ENCODE measurements at places on chromosomes 16 and 17. TPM values are rescaled to one million over a fixed set of nuclear protein-coding genes. Genes with fewer than 3 reads are reported as not detected.

DNA sequence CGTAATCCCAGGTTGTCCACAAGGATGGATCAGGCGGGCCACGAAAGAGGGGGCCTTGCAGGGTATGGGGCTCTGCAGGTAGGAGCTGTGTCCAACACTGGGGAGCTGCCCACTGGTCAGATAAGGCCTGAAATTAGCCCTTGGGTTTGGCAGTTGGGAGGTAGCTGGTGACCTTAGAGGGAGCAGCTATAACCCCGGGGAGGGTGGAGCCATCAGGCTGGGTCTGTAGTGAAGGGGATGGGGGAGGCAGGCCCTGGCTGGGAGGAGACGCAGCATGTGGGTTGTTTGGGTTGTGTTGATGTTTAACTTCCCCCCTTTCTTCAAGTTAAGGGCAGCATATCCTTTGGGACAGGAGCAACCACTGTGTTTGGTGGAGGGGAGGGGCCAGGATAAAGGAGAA is 5.9 kb downstream of the MLLT6 start:
- DNase-seq = no peak

Gene LHX1
- 0.25 TPM for polyA plus RNA-seq

Gene KRT24
- not detected for polyA plus RNA-seq

Gene KRTAP2-2
- not detected for polyA plus RNA-seq

Measured in left lung (tissue), 14 donors.